ENCODE measurements at places on chromosomes 4 and X.

GRCh38 chr4:6900956-6901355 is 8.7 kb upstream of the TBC1D14 start:
- no peak for DNase-seq

- no peak for DNase-seq
Measured at GRCh38 chr4:73055241-73055897, 14.1 kb downstream of the COX18 start.

DNA sequence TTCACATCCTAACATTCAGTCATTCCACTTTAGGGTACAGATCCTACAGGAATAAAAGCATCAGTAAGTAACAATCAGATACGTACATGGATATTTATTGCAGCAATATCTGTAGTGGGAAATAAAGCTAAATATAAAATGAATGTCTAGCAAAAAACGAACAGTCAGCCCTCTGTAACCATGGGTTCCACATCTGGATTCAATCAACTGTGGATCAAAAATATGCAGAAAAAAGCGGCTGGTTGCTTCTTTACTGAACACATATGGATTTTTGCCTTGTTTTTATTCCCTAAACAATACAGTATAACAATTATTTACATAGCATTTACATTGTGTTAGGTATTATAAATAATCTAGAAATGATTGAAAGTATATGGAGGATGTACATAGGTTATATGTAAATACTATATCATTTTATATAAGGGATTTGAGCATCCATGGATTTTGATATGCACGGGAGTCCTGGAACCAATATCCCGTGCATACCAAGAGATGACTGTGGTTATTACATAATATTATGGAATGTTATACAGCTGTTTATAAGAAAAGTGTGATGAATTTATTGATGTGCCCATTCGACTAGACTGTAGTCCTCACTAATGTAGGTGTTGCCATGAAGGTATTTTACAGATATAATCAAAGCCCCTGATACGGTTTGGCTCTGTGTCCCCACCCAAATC is 132.8 kb downstream of the ARHGEF9 start:
- no peak for DNase-seq

DNA sequence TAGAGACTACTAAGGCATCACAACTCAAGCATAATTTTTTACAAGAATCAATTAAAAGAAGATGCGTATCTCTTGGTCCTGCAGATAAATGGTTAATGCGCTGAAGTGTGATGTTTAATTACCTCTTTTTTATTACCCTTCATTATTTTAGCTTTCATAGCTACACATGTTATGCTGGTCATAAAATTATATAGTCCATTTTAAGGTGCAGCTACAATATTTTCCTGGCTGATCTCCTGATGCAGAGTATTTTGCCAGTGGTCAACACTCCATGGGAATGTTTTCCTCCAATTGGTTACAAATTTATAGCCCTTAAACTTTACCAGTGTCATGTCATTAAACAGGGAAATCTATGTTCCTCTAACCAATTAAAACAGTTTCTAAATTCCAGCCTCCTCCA is 1617.2 kb downstream of the PCDH7 start:
- DNase-seq, result no peak

- no peak for DNase-seq
Measured at GRCh38 chr4:176971576-176972115, 178.9 kb upstream of the VEGFC start.

DNA sequence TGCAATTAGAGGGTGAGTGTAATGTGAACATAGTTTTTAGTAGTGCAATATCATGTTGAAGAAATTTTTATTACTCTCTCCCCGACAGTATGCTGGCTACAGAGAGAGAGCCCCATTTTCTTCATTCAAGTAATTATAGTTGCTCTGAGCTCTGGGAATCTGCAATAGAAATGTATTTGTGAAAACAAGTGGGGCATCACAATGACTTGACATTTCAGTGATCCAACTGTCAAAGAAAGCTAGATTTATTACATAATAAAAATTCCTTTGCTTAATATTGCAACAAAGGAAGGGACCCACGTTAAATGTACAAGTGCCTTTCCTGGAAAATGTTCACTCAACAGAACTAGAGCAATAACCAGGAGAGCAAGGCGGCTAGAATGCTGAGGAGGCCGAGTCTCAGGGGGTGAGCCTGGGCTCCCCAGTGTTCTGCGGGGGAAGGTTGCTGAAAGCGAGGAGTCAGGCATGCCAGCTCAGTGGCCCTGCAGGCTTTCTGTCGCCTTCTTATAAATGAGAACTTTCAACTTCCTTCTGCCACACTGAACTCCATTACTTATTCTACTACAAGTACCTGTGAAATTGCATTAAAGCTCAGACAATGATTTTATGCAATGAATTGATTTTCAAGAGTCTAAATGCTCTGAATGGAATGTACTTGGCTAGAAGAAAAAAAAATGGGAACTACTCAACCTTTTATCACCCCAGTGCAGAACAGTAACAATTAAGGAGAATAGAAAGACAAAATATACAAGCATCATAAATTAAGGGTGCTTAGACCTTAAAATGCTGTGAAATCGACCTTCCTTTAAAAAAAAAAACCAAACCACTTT is 476.4 kb downstream of the AFF2 start:
- DNase-seq, result no peak

DNA sequence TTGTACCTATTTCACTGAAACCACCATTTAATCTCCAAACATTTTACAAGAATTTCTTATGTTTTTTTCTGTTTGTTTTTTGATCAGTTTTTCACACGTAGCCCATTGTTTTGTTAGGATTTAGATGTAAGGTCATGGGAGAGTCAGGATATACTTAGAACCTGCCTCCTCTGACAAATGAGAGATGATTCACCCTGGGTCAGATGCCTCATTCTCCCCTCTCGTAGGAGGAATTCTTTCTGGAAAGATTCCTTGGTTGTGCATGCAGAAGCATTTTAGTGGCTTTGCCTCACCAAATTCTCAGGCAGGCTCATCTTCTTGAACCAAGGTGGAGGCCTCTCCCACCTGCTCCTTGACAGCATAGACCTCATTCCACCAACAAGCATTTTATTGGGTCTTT is 599.3 kb downstream of the SPRY1 start:
- DNase-seq, result no peak

DNA sequence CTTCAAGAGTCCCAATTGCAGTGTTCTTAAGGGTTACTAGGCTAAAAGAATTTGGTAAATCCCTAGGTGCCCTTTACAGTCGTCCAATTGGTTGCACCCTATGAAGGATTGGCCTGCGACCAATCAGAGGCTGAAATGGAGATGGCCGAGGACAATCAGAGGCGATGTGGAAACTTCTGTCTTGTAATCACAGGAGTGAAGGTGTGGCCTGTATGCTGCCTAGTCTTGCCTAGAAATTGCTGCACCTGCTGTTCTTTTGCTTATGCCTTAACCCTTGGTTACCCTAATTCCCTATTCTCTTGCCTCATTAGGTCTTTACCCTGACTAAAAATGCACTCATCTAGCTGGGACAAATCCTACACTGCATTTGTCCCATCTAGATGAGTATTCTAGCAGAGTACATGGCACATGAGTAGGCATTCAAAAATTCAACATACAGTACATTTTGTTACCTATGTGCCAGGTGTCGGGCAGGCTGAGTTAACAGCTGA is 1.0 kb upstream of the DCK start:
- DNase-seq, result no peak

DNA sequence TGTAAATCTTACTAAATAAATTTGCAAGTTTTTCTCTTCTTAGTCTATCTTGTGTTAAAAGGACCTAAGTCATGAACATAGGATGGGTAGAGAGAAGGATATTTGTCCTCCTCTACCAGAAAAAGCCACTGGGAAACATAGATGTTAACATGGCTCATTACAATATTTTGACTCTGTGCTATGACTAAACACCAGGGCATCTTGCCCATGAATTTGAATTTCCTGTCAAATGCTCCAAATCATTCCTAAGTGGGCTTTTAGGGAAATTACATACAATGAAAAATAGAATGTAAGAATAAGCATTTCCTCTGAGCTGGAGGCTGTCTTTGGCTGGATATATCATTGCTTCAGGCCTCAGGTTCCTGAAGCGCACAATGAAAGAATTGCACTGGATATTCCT is 39.1 kb downstream of the ANOS1 start:
- DNase-seq, result no peak

DNA sequence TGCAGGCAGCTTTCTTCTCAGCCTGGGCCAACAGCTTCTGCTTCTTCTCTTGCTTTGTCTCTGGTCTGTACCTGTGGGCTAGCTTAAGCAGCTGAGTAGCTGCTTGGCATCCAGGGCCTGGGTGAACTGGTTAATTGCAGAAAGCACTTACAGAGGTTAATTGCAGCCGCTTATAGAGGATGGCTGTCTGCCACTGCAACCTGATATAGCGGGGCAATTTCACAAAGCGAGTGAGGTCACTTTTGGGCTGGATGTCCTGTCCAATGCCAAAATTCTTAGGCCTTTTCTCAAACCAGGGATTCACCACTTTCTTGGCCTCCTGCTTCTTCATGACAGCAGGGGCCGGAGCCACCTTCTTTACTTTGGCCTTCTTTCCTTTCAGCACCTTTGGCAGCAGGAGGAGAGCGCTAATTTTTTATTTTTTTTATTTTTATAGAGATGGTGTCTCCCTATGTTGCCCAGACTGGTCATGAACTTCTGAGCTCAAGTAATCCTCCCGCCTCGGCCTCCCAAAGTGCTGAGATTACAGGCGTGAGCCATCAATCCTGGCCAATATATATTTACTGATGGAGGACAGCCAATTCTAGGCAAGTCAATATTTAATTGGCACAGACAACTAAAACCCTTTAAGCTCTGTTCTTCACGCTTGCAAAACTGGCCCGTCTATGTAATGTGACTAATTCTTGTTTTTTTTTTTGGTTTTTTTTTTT is 61.0 kb downstream of the ENOPH1 start:
- no peak for DNase-seq

DNA sequence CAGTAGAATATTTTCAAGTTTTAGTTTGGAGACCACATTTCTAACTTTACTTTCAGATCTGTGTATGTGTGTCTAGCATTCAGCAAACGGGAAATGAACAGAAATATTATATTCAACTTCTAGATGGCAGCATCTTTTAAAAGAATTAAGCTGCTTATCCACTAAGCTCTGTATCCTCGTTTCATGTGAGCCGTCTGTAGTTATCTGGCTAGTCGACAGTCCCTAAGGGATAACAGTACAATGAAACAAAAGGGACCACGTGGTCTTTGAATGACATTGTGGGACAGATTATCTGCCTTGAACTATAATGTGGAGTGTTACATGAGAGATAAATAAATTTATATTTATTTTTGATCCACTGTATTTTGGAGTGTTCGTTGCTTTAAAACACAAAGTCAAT is 35.8 kb upstream of the PRSS12 start:
- no peak for DNase-seq

DNA sequence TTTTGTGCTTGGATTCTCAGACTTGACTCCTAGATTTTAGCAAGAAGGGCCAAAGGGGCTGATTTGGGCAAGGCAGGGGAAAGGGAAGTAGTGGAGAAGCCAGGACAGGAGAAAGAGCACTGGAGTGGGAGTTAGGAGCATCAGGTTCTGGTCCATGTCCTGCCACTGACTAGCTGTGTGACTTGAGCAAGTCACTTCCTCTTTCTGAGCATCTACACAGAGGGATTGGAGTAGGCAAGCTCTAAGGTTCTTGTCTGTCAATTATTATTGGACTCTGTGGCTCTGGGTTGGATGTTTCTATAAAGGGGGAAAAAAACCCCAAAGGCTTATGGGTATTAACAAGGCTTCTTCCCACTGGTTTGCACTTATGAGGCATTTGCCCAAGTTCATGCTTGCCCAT is 24.4 kb downstream of the PLAC1 start:
- no peak for DNase-seq

GRCh38 chr4:74394476-74395136 is 29.7 kb downstream of the EREG start:
- no peak for DNase-seq

DNA sequence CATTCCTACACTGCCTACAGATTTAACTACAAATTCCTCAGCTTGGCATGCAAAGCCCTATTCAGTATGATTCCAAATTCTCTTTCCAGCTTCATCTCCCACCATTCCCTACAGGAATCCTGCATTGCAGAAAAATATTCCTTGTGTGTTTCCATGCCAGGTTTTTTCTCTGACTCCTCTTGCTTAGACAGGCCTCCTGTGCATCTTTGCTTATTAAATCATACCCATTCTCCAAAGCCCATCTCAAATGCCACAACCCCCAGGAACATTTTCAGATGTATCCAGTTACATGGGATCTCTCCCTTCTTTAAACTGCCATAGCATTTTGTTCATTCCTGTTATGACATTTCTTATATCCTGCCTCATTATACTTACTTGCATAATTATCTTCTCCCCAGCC is 106.4 kb upstream of the GRIA3 start:
- DNase-seq, result no peak

GRCh38 chrX:41722816-41723618 is 964 bp upstream of the GPR82 start:
- no peak for DNase-seq

DNA sequence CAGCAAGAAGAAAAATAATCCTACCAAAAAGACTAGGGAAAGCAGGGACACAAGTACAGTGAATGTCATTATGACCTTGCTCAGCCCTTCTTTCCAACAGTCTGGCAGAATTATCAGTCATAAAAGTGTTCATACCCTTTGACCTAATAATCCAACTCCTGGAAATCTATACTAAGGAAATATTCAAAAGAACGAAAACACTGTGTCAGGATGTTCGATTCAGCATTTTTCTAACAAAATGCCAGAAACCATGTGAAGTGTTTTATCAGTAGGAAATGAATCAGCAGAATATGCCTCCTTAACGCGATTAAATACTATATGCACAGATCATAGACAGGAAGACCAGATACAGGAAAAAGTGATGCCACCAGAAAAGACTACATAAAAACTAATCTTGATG is 16.2 kb upstream of the S100G start:
- no peak for DNase-seq

- DNase-seq, result peak; percentile 51
Measured at GRCh38 chrX:119655125-119655524, 37.8 kb downstream of the SEPTIN6 start.

DNA sequence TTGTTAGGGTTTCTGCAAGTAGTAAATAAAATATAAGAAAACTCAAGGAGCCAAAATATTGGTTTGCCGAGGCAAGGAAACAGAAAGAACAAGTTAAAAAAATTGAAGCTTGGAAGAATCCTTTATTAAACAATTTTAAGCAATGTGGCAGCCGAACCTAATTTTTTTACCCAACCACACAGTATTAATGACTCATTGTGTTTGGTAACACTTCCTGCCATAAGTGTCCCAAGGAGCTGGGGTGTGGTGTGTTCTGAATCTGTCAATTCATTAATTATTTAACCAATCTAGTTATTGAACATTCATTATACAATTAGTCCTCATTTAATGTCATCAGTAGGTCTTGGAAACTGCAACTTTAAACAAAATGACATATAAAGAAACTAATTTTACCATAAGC is 19.3 kb upstream of the CPE start:
- DNase-seq, result no peak

DNA sequence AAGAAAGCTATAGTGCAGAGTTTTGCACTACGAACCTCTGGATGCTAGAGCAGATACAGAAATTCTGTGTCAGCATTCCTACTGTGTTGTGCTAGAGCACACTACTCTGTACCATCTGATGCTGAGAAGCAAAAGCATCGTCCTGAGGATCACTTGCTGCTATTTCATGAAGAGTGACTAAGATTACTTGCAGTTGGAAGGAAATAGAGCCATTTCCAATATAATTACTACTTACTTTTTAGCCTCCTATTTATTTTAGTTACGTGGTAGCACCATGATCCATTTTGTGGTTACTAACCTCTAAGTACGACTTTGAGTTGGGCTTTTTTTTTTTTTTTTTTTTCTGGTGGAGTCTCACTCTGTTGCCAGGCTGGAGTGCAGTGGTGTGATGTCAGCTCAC is 226.7 kb downstream of the PALLD start:
- DNase-seq, result no peak

All from stimulated activated CD4-positive, alpha-beta T cell treated with anti-CD3 and anti-CD28 coated beads, Interleukin-1b, Interleukin-23, amount 100 ng/mL, for 1 hour (primary cell).